T-helper 2 cell treated with Interferon-gamma antibody and Interleukin-4, amounts not matched to agents 100 ng/mL and 5 ng/mL, for 36 hours (primary cell): ENCODE measurements at places on chromosomes 1 and 21. TPM values are rescaled to one million over a fixed set of nuclear protein-coding genes. Genes with fewer than 3 reads are reported as not detected.

Gene CRYBG2
- total RNA-seq, result 1.1 and 1.2 TPM in 2 replicates

Gene GPR52
- total RNA-seq, result 3.4 and 4.0 TPM in 2 replicates

Gene CFAP107
- total RNA-seq, result not detected in 2 replicates

Gene AMY1B
- total RNA-seq, result not detected in 2 replicates

Gene CEPT1
- total RNA-seq, result 34.9 and 38.6 TPM in 2 replicates

Gene CHRM3
- 0.09 TPM in 1 of 2 replicates, not detected in the other for total RNA-seq

Gene EFNA3
- 2.3 and 2.4 TPM in 2 replicates for total RNA-seq

Gene NMNAT2
- total RNA-seq, result 0.05 TPM in 1 of 2 replicates, not detected in the other

Gene RGS13
- not detected in 2 replicates for total RNA-seq

Gene CYP4A22
- total RNA-seq, result not detected in 2 replicates
